ENCODE measurements at places on chromosomes 5 and 9.
A peak's percentile ranks its signal among the peaks of the same experiment; 100 is the strongest.

DNA sequence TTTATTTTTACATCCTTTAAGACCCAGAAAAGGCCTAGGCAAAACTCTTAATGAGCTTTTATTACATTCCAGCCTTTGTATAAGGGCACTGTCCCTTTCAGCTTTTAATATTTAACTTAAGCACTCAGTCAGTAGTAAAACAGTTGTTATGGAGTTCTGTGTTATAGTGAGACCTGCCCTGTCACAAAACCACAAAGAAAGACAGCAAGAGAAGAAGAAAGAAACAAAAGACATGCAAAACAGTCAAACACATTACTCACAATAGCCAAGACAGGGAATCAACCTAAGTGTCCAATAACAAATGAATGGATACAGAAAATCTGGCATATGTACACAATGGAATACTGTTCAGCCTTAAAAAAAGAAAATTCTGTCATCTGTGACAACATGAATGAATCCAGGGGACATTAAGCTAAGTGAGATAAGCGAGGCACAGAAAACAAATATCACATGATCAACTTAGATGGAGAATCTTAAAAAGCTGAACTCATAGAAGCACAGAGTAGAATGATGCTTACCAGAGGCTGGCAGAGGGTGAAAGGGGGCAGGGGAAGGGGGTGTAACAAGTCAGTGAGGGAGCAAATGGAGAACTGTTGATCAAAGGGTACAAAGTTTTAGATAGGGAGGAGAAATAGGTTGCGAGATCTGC is 63.8 kb upstream of the CCNG1 start:
- DNase-seq = no peak

GRCh38 chr9:98204692-98205091 is 12.3 kb upstream of the CORO2A start:
- no peak for DNase-seq

- DNase-seq = no peak
These were observed 39.2 kb downstream of the EXOSC2 start for GRCh38 chr9:130732793-130733221.

GRCh38 chr5:10527281-10527950 is 36.5 kb upstream of the ANKRD33B start:
- DNase-seq = no peak

DNA sequence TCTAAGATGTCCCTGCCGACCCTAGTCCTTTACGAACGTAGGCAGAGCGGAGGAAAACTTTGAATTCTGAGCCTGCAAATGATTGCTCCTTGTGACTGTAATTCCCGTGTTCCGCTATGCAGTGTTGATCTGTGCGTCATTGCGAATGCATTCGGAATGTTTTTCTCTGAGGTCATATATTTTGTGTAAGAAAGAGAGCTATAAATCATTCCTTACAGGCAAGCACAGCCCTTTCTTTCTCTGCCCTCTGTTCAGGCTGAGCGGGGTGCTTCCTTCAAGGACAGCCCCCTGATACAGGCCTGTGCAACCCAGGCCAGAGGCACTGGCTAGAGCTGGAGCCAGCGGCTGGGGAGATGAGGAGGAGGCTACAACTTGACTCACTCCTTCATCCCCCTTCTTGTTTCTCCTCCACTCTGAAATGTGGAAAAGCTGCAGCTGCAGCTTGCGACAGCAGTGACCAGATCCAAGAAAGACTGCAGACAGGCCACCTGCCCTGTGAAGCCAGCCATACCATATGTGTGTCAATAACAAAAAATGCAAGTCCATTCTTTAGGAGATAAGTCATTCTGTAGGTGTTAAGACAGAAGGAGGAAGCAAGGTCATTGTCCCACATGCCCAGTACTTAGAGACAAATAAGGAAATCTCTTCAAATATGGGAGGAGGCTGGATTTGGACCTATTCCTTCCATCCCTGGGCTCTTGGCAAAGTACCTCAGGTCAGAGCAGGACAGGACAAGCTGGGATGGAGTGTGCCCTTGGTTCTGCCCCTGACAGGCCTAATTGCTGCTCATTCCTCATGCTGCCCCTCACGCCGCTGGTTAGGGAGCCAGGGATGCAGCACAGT is 345.7 kb upstream of the WWC1 start:
- no peak for DNase-seq

GRCh38 chr5:171207256-171207847 is 101.7 kb upstream of the TLX3 start:
- no peak for DNase-seq

DNA sequence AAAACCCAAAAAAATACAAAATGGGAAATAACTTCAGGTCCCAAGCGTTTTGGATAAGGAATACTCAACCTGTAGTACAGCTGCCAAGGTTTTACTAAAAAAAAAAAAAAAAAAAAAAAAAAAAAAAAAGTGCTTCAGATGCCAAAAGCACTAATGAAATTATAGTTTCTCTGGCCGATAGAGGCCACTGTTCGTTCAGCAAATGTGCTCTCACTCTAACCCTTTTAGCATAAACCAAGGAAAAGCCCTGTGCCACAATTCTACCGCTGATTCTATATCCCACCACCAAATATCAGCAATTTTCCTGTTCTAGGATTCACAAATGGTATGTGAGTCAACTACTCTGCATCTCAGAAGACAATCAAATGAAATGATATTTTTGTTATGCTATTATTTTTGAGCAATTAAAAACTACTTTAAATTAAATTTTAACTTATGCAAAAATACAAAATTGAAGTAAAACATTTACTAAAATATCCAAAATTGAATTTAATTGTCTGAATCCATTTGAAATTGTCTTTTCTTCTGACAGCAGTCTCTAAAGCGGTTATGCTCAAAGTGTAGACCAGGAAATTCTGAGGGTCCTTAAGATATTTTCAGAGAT is 79.8 kb downstream of the RICTOR start:
- no peak for DNase-seq

GRCh38 chr9:28834156-28834555 is 1260.9 kb upstream of the C9orf72 start:
- DNase-seq = no peak

DNA sequence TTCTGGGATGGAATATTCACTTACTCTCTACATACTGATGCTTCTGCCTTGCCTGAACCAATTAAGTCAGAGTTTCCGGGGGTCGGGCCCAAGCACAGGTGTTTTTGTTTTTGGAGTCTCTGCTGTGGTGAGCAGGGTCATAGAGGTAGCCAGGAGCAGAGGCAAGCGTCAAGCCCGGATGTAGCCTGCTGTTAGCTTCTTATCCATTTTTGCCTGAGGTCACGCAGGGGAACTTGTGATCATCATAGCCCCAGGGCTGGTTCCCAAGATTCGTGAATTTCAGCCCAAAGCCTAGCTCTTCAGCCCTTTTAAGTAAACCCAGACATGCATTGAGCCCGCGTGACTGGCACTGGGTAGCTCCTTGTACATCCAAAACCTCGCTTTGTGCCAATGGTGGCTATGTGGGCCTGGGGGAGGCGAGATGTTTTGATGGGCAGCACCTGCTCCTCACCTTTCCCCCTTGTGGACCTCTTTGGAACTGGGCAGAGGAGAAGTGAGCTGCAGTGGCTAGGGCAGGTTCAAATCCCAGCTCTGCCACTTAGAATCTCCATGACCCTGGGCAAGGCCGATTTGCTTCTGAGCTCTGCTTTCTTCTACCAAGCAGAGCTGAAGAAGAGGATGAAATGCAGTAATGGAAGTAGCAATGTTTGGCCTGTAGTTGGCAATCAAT is 33.7 kb downstream of the FGF18 start:
- no peak for DNase-seq

DNA sequence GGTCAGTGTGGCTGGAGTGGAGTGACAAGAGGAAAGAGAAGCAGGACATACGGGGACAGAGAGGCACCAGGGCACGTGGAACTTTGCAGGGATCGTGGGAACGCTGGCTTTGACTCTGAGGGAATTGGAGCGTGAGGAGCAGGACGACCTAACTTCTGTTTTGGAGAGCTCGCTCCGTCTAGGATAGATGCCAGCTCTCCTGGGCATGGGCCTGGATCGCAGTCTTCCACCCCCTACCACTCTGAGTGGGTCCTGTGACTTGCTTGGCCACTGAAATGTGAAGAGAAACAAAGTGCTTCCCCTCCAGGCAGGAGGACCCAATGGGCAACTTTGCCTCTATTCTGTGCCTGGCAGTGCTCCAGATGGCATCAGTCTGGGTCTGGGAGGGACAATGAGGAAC is 8.7 kb upstream of the SH3PXD2B start:
- no peak for DNase-seq

GRCh38 chr5:158272409-158272808 is 413.5 kb upstream of the CLINT1 start:
- no peak for DNase-seq

DNA sequence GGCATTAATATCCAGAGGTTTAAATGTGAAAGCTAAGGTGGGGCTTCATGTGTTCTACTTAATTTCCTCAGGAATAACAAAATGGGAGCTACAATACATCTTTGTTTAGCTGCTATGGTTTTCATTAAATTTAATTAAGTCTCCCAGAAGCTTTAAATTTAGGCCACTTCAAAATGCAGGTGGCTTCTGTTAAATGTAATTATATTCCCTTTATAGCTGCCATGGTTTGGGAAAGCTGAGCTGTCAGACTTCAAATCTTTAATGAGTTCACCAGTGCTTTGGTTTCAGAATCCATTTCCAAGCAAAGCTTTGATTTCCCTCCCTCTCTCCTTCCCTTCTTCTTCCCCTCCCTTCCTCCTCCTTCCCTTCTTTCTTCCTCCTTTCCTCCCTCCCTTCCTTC is 58.4 kb upstream of the FAM170A start:
- no peak for DNase-seq

- DNase-seq = no peak
These were observed 32.5 kb downstream of the LEAP2 start for GRCh38 chr5:132905938-132906337.

GRCh38 chr5:180290568-180291233 is 1.2 kb downstream of the MAPK9 start:
- DNase-seq = no peak

- DNase-seq = no peak
These were observed 36.2 kb downstream of the PTCD2 start for GRCh38 chr5:72356361-72356760.

GRCh38 chr5:115544043-115544435 is 536 bp downstream of the FEM1C start:
- DNase-seq = peak; percentile 42

DNA sequence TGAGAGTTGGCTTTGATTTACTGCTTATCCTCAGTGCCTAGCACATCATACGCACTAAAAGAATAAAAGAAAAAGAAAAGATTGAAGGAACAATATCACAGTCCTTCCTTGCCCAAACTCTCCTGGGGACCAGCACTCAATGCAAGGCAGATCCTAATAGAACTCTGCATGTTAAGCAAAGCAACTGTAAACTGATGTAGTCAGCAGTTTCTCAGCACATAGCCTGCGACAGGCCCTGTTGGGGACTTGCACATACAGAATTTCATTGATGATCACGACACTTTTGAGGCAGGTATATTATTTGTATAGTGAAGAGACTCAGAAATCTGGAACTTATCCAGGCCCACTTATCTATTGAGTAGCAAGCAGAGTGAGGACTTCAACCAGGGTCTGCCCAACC is 15.4 kb downstream of the NIPAL4 start:
- DNase-seq = no peak
